ENCODE measurements at places on chromosomes 4 and X.

DNA sequence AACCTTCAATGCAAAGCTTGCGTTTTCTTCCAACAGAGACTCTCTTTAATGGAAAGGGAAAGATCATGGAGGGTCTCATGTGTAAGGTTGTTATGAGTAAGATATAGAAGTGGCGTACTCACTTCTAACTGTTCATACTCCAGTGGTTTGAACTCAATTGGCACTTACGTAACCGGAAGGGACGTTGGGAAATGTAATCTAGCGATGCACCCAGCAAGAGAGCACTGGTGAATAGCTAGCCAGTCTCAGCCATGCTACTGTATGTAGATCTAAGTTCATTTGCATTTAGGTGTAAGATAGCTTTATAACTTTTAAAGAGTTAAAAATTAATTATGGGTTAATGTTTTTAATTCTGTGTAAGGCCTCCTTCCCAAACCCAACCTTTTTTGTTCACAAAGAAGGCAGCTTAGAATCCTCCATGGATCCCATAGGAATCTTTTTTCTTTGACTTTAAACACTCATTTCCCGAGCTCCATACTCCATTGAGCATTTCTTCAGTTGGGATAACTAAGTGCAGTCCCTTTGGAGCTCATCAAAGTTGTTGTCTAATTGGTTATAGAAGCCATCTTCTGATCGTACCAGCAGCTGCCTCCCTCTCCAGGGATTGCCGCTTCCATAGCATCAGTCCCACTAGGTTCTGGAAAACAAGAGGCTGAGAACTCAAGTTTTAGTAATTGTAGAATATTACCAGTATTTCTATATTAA lies 191.1 kb downstream of the RAPGEF2 start:
- no peak for DNase-seq

DNA sequence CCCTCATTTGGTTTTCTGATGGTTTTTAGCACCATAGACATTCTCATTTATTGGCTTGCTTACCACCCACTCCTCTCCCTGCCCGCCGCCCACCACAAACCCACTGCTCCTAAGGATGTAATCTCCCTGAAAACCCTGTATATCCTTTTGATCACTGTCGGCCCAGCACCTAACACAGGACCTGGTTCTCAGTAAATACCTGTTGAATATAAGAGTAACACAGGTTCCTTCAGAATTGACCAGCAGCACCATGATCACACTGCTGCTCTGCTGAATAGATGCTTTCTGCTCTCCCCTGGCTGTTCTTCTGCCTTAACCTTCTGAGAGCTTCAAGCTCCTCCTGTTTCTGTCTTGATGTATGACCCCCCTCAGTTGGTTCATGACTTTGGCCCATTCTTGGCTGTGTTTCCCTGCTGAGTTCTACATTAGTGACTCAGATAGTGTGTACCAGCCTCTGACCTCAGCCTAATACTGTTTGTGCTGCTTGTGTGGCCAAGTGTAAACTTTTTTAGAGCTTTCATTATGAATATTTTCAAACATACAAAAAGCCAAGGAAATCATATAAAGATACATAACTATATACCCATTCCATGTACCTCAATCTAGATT lies 265.3 kb downstream of the FRMPD4 start:
- DNase-seq, result no peak

DNA sequence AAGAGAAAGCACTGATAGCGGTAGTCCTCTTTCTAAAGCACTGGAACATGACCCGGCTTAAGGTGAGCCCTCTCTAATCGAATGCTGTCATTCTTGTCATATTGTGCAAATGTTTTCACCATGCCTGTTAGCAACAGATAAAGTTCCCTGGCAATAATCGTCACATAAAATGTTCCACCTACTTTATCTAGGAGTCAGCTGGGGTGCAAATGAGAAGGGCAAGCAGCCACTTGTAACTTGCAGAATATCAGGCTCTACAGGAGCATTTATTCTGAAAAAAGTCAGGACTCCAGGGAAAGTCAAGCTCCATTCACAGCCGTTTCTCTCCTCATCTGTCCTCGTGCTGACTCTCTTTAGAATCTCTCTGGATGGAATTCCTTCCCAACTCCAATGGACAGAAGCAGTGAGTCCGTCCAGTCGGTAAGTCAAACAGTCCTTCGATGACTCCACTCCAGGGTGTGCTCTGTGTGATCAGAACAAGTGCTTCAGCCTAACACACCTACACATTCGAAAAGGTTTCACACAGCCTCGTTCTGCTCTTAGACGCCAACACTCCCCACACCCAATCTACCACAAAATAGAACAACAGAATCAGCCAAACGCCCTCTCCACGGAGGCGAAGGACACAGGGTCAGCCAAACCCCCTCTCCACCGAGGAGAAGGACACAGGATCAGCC lies 101.7 kb upstream of the FRG1 start:
- DNase-seq, result no peak

DNA sequence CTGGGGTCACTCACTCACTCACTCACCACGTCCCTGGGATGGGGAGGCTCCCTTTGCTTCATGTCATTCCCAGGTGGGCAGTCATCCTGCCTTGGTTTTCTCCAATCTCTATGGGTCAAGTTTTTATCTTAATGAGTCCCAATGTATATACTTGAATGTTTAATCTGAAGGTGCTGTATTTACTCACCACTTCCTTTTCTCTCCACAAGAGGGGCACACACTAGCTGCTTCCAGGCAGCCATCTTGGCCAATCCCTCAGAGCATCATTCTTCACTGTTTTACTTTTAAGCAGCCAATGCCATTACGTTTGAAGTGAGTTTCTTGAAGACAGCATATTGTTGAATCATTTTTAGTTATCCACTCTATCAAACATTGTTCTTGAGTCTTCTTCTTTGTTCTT lies 153.4 kb upstream of the ARSJ start:
- DNase-seq, result peak; percentile 8

GRCh38 chr4:187332141-187332540 lies 608.5 kb upstream of the FAT1 start:
- no peak for DNase-seq

GRCh38 chrX:14926471-14926870 lies 53.2 kb downstream of the MOSPD2 start:
- DNase-seq, result no peak

GRCh38 chr4:12084690-12085089 lies 656.0 kb upstream of the HS3ST1 start:
- DNase-seq, result no peak

GRCh38 chr4:124090021-124090420 lies 622.5 kb downstream of the ANKRD50 start:
- DNase-seq, result peak; percentile 8

DNA sequence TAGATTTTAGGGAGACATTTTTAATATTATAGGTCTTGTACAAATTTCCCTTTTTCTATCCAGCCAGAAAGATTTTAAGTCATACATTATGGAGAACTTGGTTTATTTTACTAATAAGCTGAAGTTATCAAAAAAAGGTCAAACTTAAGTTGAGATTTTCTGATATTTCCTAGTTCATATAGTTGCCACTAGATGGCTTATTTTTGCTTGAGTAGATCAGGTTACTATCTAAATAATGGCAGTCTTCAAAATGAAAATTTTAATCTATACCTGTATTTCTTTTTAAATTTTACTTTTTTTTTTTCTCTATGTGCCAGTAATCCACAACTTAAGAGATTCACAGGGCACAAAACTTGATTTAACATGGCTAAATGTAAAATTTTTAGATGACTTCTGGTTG lies 52.3 kb downstream of the USP9X start:
- peak; percentile 3 for DNase-seq

GRCh38 chr4:74932832-74933561 lies at the start of gene PARM1:
PARM1 (plus strand) TSS chr4:74933116; CDS start chr4:74933328, 212 bp downstream.
- peak; percentile 88 for DNase-seq

DNA sequence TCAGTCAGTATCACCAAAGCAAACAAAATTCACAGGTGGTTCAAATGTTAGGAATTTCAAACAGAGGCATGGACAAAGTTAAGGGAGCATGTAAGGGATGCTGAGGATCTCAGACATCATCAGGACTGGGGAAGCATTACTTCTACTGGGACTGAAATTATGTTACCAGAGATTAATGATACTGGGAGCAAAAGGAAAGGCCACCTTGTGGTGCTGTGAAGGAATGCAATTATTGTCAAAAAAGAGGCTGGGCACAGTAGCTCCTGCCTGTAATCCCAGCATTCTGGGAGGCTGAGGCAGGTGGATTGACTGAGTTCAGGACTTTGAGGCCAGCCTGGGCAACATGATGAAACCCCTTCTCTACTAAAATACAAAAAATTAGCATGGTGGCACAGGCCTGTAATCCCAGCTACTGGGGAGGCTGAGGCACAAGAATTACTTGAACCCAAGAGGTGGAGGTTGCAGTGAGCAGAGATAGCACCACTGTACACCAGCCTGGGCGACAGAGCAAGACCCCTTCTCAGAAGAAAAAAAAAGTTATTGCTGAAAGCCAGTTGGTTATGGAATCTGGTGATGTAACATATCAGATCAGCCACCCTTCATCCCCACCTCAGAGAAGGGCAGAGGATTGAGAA lies 954.3 kb downstream of the PCDH7 start:
- DNase-seq, result peak; percentile 50

GRCh38 chr4:182806259-182807252 lies 110.6 kb downstream of the DCTD start:
- peak; percentile 69 for DNase-seq

GRCh38 chr4:78372355-78372988 lies 179.1 kb upstream of the ANXA3 start:
- no peak for DNase-seq

- no peak for DNase-seq
Observed at GRCh38 chr4:6768539-6768905, 14.0 kb upstream of the KIAA0232 start.

DNA sequence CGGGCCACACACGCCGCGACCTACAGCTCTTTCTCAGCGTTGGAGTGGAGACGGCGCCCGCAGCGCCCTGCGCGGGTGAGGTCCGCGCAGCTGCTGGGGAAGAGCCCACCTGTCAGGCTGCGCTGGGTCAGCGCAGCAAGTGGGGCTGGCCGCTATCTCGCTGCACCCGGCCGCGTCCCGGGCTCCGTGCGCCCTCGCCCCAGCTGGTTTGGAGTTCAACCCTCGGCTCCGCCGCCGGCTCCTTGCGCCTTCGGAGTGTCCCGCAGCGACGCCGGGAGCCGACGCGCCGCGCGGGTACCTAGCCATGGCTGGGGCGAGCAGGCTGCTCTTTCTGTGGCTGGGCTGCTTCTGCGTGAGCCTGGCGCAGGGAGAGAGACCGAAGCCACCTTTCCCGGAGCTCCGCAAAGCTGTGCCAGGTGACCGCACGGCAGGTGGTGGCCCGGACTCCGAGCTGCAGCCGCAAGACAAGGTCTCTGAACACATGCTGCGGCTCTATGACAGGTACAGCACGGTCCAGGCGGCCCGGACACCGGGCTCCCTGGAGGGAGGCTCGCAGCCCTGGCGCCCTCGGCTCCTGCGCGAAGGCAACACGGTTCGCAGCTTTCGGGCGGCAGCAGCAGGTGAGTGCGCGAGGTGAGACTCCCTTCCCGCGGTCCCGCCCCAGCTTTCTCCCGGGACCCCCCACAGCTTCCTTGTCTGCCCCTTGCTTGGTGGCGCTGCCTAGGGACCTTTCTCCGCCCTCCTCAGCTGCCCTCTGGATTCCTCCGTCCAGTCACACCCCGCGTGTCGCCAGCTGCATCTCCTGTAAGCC lies 678 bp downstream of the BMP3 start:
- peak; percentile 46 for DNase-seq

DNA sequence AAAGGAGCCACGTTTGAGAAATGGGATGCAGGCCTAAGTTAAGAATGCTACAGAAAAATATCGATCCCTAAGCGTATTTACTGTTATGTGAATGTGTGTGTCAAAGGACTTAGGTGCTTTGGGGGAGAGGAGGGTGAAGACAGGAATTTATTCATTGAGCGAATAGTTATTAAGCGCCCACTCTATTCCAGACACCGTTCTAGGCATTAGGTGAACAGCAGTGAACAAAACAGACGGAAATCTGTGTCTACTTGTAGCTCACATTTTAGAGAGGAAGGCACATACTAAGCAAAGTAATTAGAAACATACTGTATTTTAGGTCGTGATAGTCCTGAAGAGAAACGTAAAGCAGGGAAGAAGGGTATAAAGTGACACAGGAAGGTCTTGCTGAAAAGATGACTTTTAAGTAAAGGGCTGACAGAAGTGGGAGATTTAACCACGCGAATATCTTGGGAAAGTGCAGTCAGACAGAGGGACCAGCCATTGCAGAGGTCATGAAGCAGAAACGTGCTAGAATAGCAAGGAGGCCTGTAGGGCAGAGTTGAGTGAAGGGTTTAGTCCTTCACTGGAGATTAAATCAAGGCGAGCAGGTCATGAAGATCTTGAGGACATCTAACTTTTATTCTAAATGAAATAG lies 541 bp downstream of the AIMP1 start:
- peak; percentile 24 for DNase-seq

- no peak for DNase-seq
Observed at GRCh38 chr4:54676658-54677057, 18.9 kb downstream of the KIT start.

- peak; percentile 96 for DNase-seq
Observed at GRCh38 chrX:72308566-72309296, 3.0 kb upstream of the CITED1 start.

- no peak for DNase-seq
Observed at GRCh38 chrX:72126048-72126415, 5.7 kb downstream of the RTL5 start.

DNA sequence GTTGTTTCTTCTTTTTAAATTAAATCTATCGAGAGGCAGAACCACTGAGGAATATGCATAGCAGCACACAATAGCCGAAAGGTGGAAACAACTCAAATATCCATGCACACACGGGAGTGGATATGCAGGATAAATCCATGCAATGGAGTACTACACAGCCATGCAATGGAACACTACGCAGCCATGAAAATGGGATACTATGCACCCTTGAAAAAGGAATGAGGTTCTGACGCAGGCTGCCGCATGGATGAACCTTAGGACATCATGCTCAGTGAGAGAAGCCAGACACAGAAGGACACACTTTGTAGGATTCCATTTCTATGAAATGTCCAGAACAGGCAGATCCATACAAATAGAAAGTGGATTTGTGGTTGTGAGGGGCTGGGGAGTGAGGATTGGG lies 18.4 kb upstream of the P2RY8 start:
- no peak for DNase-seq

DNA sequence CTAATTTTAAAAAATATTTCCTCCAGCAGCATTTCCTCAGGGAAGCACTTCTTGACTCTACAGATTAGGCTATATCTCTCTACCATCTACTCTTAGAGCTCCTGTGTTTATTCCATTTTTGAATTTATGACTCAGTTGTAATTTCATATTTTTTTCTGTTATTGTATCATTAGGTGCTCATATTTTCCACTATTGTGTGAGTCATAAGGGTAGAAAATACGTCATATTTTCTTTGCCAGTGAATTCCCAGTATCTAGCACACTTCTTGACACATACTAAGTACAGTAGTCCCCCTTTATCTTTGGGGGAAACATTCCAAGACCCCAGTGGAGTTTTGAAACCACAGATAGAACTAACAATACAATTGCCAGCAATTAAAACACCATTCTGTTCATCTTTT lies 431.2 kb downstream of the GASK1B start:
- DNase-seq, result no peak
